Ecto neural progenitor cell (in vitro differentiated cells): ENCODE measurements at places on chromosomes 13 and 19.

- DNase-seq, result no peak
These were observed 56.8 kb upstream of the F7 start for GRCh38 chr13:113048766-113049165.

DNA sequence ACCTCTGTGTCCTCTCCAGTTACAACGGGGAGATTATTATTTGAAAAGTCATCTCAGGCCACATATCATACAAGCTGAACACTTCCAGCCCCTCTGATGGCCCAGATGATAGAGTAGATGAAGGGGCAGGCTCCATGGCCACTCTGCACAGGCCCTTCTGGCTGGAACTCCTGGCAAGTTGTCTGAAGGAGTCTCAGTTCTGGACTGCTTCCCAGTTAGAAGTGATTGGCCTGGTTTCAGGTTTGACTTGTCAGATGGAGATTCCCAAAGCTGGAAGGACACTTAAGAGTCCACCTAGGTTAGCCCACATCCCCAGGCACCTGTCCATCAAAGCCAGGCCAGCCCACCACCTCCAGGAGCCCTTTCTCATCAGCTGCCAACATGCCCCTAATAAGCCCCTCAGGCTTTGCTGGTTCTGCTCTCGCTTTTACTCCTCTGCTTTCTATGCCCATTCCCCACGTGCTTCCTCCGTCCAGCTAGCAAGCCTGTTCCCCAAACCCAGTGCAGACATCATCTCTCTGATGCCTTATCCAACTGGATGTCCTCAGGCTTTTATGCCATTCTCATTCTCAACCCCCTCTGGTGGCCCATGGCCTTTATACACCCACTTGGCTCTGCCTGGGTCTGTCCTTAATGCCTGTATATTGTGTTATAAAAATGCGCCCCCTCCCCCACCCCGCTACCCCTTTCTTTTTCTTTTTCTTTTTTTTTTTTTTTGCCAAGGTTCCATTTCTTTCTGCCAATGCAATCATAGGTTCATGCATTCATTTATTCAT lies 56.5 kb downstream of the HSPH1 start:
- DNase-seq, result no peak

GRCh38 chr19:23972161-23972560 lies 57.5 kb downstream of the ZNF726 start:
- no peak for DNase-seq

GRCh38 chr13:38409771-38410170 lies 60.1 kb downstream of the UFM1 start:
- no peak for DNase-seq

DNA sequence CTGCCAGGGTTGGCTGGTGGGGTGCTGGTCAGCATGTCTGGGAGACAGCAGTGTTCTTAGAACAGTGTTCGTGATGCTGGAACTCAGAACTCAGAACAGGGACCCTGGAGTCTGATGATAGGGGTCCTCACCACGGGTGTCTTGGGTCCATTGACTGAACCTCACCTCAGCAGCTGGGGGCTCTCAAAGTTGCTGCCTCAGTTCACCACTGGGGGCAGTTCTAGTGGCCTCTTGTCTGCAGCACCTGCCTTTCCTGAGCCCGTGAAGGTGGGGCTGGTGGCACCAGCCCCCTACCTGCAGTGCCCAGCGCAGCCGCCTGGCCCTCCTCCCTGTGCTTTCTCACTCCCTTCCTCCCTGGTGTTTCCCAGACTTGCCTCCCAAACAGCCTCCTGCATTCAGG lies 28.5 kb downstream of the SAFB start:
- no peak for DNase-seq

- DNase-seq, result peak; percentile 34
These were observed 21.4 kb downstream of the NAXD start for GRCh38 chr13:110636701-110637201.

DNA sequence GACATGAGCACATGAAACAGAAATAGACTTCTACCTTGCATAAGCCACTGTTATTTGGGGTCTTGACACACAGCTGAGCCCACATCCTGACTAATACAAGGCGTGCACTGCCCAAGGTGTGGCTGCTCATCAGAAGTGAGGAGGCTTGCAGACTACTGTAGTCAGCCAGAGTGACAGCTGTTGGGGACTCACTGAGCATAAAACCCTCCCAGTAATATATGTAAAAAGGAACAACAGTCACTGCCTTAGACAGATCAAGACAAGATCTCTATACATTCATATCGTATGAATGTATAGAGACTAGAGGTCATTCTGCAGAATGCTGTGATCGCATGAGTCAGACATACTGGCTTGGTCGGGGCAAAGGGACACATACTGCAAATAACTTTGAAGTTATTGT lies 4.1 kb upstream of the C1QTNF9B start:
- DNase-seq, result no peak

GRCh38 chr19:45814851-45815480 lies at the start of gene RSPH6A:
RSPH6A (minus strand) TSS chr19:45815308; CDS start chr19:45815176, 132 bp downstream.
- DNase-seq, result peak; percentile 52

DNA sequence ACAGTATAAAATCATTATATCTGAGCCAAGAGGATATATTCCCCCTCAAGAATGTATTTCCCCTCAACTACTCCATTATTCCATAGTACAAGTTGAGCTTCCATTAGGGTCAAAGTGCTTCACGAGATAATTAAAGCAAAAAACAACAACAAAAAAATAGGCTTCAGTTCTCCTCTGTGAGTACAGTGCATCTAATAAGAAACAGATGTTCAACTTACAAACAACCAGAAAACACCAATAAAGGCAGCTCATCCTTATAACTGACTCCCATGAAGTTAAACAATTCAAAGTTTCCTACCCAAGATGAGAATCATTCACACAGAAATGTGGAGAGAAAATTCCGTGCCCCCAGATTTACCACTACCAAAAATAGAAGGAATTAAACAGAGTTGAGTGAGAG lies 854.4 kb downstream of the PCDH9 start:
- DNase-seq, result no peak

- DNase-seq, result no peak
These were observed 159.0 kb upstream of the UBL3 start for GRCh38 chr13:30009411-30009810.

- no peak for DNase-seq
These were observed 30.4 kb upstream of the SPATA13 start for GRCh38 chr13:24129914-24130774.
